ENCODE measurements at places on chromosomes 5 and 9.

GRCh38 chr5:146243247-146243646 is 39.8 kb downstream of the RBM27 start:
- no peak overlapping the region for H3K4me3 ChIP-seq
- DNase-seq, result no peak
- no peaks in the 10 kb centered on the region for H3K27me3 ChIP-seq
- peaks cover 17% of the 10 kb centered on the region for H3K4me1 ChIP-seq
- no peak overlapping the region for H3K27ac ChIP-seq

GRCh38 chr5:168608386-168608785 is 29.2 kb upstream of the PANK3 start:
- peaks cover 8% of the 10 kb centered on the region for H3K4me1 ChIP-seq
- H3K36me3 ChIP-seq, result no peaks in the 10 kb centered on the region
- no peak overlapping the region for H3K4me3 ChIP-seq
- H3K27me3 ChIP-seq, result peaks cover 2% of the 10 kb centered on the region

- H3K4me3 ChIP-seq, result no peak overlapping the region
- no peak overlapping the region for H3K27ac ChIP-seq
- no peaks in the 10 kb centered on the region for H3K36me3 ChIP-seq
- no peaks in the 10 kb centered on the region for H3K4me1 ChIP-seq
- DNase-seq, result no peak
- no peaks in the 10 kb centered on the region for H3K27me3 ChIP-seq
Observed at GRCh38 chr9:126020836-126021235, 273.7 kb downstream of the PBX3 start.

DNA sequence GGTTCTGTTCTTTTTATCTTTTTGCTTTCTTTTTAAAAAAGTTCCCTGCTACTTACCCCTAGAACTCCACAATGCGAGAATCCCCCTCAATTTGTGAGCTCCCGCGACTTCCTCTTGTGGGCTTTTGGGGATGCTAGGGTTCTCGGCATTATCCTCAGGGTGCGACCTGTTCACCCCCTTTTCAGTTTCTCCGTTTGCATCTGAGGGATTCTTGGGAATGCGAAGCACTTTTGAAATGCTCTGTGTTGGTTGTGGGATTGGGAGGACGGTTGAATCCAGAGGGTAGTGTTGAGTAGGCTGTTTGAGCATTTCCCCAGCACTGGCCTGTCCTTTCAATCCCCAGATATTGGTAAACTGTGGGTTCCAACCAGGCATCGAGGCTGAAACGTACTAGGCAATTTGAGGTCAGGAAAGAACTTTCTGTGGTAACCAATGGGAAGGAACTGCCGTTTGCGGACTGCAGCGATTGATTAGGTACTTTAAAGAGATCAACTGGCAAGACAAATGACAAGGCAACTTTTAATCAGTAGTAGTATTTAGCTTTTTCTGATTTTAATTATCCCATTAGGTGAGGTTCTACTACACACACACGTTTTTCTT is 415 bp downstream of the XRCC4 start:
- peak overlapping the region; percentile 100 for H3K4me3 ChIP-seq
- peaks cover 61% of the 10 kb centered on the region for H3K4me1 ChIP-seq
- H3K36me3 ChIP-seq, result no peaks in the 10 kb centered on the region
- DNase-seq, result no peak
- peak overlapping the region; percentile 97 for H3K27ac ChIP-seq

GRCh38 chr5:38642189-38642911 is 85.9 kb upstream of the LIFR start:
- no peak for DNase-seq
- no peak overlapping the region for H3K4me3 ChIP-seq
- H3K27ac ChIP-seq, result no peak overlapping the region
- no peaks in the 10 kb centered on the region for H3K4me1 ChIP-seq
